ENCODE measurements at places on chromosomes 11 and 22.

- no peak for DNase-seq
Measured at GRCh38 chr22:24494528-24495364, at the start of gene UPB1. Gene UPB1, plus strand, starts transcription at chr22:24495332. Its CDS starts 72 bp downstream, at chr22:24495404.

GRCh38 chr11:84722583-84723108 lies 904.5 kb downstream of the DLG2 start:
- DNase-seq = no peak

- no peak for DNase-seq
Measured at GRCh38 chr11:28303477-28304191, 195.4 kb downstream of the METTL15 start.

DNA sequence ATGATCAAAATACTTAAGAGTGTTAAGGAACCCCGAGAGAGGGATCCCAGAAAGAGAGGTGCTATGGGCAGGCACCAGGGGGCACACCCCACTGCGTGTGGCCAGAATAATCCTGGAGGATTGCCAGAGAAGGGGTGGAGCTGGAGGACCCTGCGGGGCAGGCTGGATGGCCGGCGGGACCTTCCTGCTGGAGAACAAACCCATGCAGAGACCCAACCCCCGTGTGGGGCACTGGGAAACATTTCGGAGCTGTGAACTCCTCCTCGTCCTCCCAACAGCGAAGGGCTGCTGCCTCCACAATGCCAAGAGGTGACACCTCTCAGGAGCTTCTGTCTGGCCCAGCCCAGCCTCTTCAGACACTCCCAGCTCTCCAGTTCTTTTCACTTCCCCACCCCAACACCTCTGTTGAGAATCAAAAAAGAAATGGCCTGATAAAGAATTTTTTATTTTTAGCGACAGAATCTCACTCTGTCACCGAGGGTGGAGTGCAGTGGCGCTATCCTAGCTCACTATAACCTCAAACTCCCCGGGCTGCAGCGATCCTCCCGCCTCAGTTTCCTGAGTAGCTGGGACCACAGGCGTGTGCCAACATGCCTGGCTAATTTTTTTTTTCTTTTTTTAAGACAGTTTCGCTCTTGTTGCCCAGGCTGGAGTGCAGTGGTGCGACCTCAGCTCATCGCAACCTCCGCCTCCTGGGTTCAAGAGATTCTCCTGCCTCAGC lies 25.6 kb downstream of the RHOD start:
- DNase-seq = no peak
